A549 treated with Hydrocortisone at 1 μM for 4 hours (cell line): ENCODE measurements at places on chromosomes 13 and 19. TPM values are rescaled to one million over a fixed set of nuclear protein-coding genes. Genes with fewer than 3 reads are reported as not detected.

Gene ZNF581
- total RNA-seq: 36.1 to 50.8 TPM (median 48.2 TPM) in 5 replicates

Gene TTC9B
- total RNA-seq: 0.16 to 0.79 TPM (median 0.45 TPM) in 5 replicates

Gene SIGLEC8
- total RNA-seq: not detected in 5 replicates

Gene TGFBR3L
- total RNA-seq: 1.0 to 2.4 TPM (median 1.6 TPM) in 5 replicates

Gene GJB2
- 0.44 to 1.0 TPM (median 0.75 TPM) in 5 replicates for total RNA-seq
